Suprapubic skin (tissue), 4 donors: ENCODE measurements at places on chromosomes 12 and 14. TPM values are rescaled to one million over a fixed set of nuclear protein-coding genes. Genes with fewer than 3 reads are reported as not detected.

Gene PALS1
- 9.0 TPM for total RNA-seq

GRCh38 chr12:116832353-116832752 is 48.9 kb downstream of the HRK start:
- DNase-seq = no peak

Gene DRAM1
- 6.8 TPM for total RNA-seq

DNA sequence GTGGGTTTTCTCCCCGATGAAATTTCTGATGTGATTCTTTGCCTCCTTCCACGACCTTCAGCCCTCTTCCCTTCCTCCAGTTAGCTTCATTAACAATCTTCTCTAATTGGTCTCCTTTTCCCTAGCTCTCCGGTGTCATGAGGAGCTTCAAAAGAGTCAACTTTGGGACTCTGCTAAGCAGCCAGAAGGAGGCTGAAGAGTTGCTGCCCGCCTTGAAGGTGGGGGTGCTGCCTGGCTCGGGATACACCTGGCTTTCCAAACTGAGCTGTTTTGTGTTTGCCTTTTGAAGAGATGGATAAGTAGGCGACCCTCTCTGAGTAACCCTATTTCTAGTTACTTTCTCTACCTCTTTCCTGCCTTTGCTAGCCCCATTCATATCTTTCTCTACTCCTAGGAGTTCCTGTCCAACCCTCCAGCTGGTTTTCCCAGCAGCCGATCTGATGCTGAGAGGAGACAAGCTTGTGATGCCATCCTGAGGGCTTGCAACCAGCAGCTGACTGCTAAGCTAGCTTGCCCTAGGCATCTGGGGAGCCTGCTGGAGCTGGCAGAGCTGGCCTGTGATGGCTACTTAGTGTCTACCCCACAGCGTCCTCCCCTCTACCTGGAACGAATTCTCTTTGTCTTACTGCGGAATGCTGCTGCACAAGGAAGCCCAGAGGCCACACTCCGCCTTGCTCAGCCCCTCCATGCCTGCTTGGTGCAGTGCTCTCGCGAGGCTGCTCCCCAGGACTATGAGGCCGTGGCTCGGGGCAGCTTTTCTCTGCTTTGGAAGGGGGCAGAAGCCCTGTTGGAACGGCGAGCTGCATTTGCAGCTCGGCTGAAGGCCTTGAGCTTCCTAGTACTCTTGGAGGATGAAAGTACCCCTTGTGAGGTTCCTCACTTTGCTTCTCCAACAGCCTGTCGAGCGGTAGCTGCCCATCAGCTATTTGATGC is 797 bp downstream of the ESPL1 start:
- no peak for DNase-seq

GRCh38 chr14:20327005-20327869 is 5.8 kb downstream of the CCNB1IP1 start:
- DNase-seq = no peak

- DNase-seq = no peak
Observed at GRCh38 chr12:167959-168600, 45.9 kb downstream of the SLC6A12 start.

DNA sequence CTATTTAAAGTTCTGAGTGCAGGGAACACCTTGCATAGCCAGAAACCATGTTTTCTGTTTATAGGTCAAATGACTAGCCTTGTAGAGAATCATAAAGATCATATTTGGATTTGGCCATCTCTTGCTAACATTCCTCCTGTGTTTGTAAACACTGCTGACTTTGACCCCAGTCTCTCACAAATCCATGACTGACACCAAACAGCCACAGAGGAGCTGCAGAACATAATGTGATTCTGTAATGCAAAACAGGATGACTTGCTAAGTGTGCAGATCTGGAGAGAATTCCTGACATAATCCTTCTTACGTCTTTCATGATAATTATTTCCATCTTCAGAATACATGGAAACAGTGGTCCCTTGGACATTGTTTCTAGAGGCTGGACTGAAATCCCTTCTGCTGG is 211.8 kb downstream of the BMP4 start:
- DNase-seq = no peak

DNA sequence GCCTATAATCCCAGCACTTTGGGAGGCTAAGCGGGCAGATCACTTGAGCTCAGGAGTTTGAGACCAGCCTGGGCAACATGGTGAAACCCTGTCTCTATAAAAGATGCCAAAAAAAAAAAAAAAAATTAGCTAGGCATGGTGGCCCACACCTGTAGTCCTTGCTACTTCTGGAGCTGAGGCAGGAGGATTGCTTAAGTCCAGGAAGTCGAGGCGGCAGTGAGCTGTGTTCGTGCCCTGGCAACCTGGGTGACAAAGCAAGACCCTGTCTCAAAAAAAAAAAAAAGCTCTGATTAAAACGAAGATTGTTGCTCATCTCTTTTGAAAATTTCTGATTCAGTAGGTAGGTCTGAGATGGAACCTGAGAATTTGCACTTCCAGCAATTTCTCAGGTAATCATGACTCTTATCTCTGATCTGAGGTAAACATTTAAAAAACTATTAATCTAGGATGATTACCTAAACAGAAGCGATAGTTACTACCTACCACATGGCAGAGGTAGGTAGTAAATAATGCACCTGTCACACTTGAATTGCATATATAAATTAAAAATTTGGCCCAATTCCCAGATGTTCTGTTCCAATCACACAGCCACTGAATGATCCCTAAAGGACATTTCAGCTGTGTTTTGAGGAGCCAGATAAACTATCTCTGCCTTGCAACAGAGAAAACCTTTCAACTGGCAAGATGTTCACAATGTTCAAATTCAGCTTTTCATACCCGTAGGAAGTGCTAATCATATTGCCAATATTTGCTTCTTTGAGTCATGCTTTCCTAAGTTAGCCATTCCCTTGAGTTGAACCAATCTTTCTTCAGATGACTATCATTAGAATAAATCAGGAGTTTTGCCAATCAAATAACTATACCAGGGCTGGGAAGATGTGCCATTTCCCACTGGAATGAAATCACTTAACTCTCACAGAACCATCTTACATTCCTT is 4.2 kb upstream of the TEP1 start:
- DNase-seq = no peak

Gene OASL
- total RNA-seq = 0.91 TPM

Gene CD27
- not detected for total RNA-seq

Gene GUCY2C
- not detected for total RNA-seq

Gene TEX52
- total RNA-seq = not detected

GRCh38 chr14:61927520-61927919 is 165.3 kb downstream of the SNAPC1 start:
- DNase-seq = no peak

- peak; percentile 80 for DNase-seq
Observed at GRCh38 chr12:123571343-123571813, 13.0 kb upstream of the TMED2 start.

GRCh38 chr12:71521125-71521524 is 81.5 kb downstream of the LGR5 start:
- no peak for DNase-seq

Gene FITM1
- total RNA-seq = not detected

- no peak for DNase-seq
Observed at GRCh38 chr12:41476499-41477439, 288.6 kb downstream of the PDZRN4 start.

- DNase-seq = no peak
Observed at GRCh38 chr12:125889742-125890141, 824.5 kb downstream of the AACS start.

DNA sequence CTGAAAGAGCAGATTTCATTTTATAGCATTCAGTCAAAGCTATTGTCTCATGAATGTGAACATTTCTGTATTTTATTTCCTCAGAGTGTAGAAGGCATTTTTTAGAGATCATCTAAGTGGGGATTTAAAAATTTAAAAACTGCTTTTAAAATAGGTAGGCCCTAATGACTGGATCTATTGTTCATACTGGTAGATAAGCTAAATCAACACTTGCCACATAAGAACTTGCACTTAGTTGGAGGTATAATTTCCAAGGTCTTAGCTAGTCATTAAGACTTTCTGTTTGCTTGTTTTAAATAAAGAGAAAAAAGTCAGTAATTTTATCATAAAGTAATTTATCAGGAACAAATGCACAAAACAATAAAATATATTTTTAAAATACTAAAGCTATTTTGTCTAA is 75.2 kb upstream of the LMO3 start:
- DNase-seq = no peak

DNA sequence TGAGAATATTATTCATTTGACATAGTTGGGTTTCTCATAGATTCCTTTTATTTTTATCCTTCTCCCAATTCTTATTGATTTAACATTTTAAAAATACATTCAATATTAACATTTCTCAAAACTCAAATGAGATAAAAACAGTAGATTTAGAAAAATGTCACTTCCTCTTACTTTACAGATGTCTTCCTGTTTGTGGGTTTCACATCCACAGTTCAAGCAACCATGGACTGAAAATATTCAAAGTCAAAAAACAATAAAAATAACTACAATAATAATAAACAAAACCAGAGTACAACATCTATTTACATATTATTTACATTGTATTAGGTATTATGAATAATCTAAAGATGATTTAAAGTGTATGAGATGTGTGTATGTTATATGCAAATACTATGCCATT is 111.3 kb upstream of the SLC16A7 start:
- DNase-seq = no peak

DNA sequence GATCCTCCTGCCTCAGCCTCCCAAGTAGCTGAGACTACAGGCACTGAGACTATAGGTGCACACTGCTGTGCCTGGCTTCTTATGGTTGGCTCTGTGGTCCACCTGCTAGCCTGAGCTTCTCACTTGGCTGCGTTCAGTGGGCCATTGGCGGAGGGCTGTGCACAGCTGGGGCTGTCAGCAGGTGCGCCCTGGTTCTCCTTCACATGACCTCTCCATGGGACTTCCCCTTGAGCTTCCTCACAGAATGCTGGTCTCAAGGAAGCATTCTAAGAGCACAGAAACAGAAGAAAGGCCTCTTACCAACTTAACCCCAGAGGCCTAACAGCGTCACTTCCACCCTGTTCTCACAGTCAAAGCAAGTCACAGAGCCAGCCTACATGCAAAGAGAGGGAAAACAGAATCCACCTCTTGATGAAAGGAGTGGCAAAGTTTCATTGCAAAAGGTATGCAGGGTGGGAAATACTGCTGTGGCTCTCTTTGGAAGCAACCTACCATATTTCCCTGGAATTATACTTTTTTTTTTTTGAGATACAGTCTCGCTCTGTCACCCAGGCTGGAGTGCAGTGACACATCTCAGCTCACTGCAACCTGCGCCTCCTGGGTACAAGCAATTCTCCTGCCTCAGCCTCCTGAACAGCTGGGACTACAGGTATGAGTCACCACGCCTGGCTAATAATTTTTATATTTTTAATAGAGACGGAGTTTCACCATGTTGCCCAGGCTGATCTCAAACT is 9.3 kb downstream of the RILPL2 start:
- no peak for DNase-seq

Gene NPFF
- not detected for total RNA-seq

DNA sequence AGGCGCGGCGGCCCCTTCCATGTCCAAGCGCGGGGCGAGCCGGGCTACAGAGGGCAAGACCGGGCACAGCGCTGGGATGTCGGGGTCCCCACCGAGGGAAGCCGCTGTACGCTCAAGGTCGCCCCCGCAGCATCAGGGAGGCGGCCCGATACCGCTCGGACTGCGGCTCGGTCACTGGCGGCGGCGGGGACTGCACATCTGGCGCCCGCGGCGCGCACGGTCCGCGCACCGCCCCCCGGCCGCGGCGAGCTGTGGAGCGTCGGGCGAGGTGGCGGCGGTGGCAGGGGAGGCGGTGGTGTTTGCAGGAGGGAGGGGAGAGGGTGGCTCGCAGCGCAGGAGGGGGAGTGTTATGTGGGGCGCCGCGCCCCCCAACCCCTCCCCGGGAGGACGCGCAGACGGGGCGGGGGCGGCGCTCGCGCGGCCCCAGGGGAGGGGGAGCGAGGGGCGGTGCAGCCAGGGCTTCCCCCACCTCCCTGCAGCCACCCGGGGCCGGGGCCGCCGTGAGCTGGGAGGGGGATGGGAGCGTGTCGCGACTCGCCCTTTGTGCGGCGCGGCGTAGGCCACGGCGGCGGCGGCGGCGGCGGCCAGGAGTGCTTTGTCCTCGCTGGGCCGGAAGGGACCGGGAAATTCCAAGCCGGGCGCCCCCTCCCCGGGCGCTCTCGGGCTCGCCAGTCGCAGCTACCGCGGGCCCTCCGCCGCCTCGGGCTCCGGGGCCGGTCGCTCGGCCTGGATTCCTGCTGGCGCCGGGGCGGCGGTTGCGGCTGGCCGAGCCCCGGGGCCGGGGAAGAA is at the start of gene NUAK1:
Gene NUAK1, minus strand, starts transcription at position 322 of the 789 bp plus-strand sequence. Its CDS starts 301 bp downstream, at position 21.
- peak; percentile 79 for DNase-seq

GRCh38 chr12:99137124-99137855 is 492.2 kb downstream of the APAF1 start:
- DNase-seq = no peak

GRCh38 chr14:75188520-75189268 is 12.3 kb upstream of the TMED10 start:
- DNase-seq = no peak

Gene FIGNL2
- 0.40 TPM for total RNA-seq

GRCh38 chr12:55703288-55703687 is 4.4 kb downstream of the ITGA7 start:
- DNase-seq = peak; percentile 50

Gene CLECL1
- total RNA-seq = not detected

DNA sequence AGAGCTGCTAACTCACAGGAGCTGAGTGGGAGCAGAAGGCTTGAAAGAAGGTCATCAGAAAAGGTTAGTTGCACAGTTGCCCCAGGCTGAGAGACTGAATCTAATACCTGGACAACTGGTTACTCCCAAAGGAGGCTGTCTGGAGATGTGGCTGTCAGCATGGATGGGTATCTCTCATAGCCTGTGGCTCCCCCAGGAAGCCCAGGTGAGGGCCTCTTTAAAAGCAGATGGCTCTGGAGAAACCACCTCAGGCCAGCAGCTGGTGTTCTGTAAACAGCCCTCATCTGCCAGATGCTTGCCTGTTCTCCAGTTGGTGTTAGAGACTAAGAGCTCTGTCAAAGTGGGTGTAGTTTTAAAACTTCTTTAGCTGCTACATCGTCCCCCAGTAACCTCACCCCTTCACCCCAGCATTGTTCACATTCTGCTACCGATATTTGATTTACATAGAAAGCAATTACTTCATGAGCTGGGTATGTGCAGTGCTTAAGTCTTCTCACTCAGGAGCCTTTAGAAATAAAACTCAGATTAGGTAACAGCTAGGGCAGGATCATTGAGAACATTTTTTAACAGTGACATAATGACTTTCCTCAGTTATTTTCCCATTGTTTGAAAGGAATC is 25.8 kb downstream of the DACT1 start:
- no peak for DNase-seq

Gene MANSC1
- 11.5 TPM for total RNA-seq

GRCh38 chr12:73598626-73599025 is 939.0 kb upstream of the ATXN7L3B start:
- DNase-seq = no peak

Gene IFI27L1
- total RNA-seq = 9.4 TPM

GRCh38 chr12:75751769-75752471 is 240.5 kb upstream of the KRR1 start:
- no peak for DNase-seq

Gene LTB4R
- 83.1 TPM for total RNA-seq

Gene ENDOU
- total RNA-seq = 3.5 TPM
